ENCODE measurements at places on chromosomes 6 and 20.

GRCh38 chr6:111777357-111777756, 95.9 kb downstream of the FYN start:
- no peak for DNase-seq

DNA sequence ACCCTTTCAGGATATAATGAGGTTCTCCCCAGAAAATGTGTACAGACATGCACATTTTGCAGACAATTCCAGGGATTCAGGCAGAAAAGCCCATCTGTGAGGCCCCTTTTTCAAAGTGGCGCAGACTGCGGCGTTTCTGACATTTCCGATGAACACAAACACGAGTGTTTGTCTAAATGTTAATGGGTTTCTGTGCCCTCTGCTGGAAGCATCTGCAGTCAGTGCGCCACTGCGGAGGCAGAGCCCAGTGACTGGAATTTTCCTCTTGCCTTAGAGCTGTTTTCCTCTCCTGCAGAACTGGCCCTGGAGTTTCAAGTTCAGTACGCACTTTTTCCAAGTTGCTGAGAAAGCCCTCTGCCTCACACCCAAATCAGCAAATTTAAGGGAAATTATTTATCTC, 15.3 kb downstream of the ANKRD60 start:
- no peak for DNase-seq

GRCh38 chr20:45154183-45154582, 20.5 kb upstream of the PI3 start:
- DNase-seq: no peak

DNA sequence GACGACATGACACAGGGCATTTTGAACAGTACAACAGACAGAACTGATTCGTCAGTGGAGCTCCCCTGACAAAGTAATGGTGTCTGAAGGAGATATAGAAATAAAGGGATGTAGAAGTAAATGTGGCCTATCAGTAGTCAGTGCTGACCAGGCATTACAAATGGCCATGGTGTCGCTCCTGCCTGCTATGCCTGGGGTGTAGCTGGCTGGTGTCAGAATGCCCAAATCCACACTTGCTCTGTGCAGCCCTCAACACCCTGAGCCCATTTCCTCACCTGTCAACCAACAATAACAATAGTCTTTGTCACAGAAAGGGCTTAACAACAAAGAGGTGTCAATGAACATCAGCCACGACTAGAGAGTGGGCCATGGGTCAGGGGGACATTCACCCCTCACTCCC, 53.2 kb downstream of the MAP3K5 start:
- no peak for DNase-seq

GRCh38 chr20:3275966-3276679, 37.1 kb upstream of the SLC4A11 start:
- DNase-seq: no peak

DNA sequence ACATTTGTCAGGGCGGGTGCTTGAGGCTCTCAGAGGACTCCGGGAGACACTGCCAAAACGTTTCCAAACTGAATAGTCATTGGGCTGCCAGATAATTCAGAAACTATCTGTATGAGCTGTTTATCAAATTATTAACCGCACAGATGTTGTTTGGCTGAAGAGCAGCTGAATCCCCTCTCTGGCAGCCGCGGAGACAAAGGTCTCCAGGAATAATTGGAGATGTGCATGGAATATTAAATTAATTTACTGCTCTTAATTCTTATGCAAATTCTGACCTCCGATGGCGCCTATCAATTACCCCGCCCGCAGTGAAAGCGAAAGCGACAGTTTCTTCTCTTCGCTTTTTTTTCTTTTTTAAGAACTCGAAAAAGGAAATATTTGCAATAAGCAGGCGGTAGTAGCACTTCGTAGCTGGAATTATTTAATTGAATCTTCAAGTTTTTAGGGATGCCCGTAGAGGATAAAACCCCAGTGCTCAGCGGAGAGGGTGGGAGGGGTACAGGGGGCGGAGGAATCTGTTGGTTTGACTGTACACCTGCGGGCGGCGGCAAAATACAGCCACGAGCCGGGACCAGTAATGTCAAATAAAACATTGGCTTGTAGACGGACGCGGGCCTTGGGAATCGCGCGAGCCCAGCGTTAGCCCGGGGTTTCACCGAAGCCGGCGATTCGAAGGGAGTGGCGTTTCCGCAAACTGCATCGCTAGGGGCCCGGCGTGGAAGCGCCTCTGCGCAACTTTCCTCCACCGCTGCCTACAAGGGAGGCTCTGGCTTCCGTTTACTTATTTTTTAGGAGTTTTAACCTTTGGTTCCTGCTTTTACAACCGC, 6.2 kb downstream of the LINC00237 start:
- DNase-seq: no peak

DNA sequence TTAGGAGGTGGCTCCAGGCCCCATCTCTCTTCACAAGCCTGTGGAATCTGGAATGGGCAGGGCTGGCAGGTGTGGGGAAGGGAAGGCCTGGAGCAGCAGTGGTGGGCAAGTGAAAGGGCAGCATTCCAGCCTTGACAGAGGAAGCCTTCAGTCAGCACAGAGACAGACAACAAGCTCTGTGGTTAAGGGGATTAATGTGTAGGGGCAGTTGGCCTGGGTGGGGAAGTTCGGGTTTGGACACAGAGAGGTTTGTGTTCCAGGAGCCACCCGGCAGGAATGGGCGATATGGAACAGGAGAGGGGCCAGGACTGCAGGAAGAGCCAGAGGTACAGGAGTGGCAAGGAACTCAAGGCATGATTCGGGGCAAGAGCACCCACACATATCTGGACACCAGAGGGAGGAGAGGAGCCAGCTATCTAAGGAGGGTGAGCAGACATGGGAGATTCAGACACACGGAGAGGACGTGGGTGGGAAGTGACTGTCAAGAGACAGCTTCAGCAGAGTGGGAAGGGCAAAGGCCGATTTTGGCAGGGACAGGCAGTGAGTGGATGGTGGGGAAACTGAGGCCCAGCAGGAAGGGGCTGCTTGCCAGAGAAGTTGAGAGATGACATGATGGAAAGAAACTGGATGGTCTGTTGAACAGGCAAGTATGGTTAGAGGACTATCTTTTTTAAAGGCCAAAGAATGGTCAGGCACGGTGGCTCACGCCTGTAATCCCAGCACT, 2.5 kb upstream of the SLC44A4 start:
- no peak for DNase-seq

GRCh38 chr20:5078399-5078958, 41.3 kb downstream of the PCNA start:
- no peak for DNase-seq

- no peak for DNase-seq
Observed at GRCh38 chr6:136073216-136073615, 176.9 kb downstream of the MTFR2 start.

- no peak for DNase-seq
Observed at GRCh38 chr20:20137851-20138250, 85.5 kb downstream of the CFAP61 start.

DNA sequence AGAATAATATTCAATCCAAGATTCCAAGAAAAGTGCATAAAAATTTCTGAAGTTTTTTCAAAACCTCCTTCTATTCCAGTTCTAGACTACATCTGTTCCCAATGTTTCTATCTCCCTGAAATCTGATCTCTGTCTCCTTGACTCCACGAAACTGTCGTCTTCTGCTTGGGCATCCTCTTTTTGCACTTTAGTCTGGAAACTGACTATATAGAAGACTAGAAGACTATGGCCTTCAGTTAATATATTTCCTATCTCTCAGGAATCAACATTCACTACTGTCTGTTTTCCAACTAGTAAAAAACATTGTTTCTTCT, 745.4 kb upstream of the ADGRB3 start:
- no peak for DNase-seq

GRCh38 chr6:107716688-107717089, 107.4 kb downstream of the SCML4 start:
- DNase-seq: no peak

DNA sequence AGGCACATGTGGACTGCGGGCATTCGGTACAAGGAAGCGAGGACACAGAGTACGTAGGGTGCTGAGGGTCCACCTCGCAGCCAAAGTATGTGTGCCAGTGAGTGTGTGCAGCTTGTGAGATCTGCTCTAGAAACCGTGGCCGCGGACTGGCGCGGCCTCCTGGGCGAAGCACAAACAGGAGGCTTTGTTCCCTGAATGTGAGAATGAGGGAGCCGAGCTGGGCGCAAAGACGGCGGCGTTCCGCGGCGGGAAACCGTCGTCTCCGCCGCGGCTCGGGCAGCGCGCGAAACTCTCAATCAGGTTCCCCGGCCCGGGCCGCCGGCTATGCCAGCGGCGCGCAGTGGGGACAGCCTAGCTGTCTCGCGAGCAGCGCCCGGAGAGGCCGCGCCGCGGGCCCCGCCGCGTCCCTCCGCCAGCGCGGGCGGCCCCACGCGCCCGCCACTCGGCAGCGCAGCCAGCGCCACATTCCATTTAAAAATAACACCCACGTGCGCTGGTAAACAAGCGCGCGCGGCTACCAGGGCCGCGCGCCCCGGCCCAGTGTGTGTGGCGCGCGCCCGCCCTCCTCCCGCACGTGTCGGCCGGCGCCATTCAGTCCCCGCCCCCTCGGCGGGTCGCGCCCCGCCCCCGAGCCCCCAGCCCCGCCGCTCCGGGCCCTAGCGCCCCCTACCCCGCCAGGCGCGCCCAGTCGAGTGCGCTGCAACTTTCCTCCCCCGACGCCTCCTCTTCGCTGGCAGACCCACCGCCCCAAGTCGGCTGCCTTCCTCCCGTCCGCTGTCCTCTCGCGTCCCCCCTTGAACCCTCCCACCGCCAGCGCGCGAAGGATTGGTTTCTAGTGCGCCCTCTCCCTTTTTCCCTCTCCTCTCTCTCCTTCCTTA, 3.0 kb upstream of the FOXO3 start:
- no peak for DNase-seq

DNA sequence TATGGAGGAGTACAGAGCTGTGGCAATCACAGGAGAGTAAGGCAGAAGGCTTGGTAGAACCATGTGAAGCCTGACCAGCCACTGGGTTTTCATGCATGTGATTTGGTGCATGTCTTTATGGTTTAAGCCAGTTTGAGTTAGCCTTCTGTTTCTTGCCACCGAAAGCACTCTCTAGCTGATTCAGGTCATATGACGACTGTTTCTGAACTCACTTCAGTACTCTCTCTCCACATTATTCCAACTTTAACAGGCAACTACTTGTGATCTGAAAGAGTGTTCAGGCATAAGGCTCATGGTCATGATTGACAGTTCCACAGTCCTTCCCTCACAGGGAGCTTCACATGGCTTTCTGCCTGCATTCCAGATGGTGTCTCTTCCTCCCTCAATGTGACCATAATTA, 63.3 kb upstream of the TAB2 start:
- no peak for DNase-seq

DNA sequence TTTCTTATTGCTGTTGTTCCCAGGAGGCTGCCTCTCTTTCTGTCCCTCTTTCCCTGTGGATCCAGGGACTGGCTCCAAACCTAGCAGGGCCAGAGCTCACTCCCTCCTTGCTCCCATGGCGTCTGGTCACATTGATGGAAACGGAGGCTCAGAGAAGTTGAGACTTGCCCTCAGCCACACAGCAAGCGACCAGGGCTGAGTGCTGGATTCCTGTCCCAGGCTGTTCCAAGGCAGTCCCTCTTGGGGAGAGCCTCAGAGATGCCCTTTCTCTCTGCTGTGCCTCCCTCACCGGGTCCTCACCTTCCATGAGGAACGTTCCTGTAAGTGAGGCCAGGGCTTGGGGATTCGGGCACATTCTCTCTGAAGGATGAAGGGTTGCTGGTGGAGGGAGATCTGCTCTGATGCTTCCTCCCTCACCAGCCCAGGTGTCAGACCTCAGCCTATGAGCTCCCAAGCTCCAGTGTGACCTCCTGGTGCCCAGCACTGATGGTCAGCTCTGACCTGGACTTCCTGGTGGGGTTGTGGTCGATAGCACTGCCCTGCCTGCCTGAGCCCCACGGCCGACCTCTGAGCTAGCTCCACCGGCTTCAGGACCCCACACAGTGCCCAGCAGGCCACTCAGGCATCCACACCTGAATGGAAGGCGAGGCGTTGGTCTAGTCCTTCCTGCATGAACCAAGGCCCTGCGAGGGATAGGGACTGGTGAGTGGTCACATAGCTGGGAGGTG, 26.8 kb downstream of the SUN5 start:
- DNase-seq: no peak

- no peak for DNase-seq
Observed at GRCh38 chr6:90078513-90079289, 184.4 kb downstream of the GJA10 start.
